Gastrocnemius medialis (tissue), 4 donors: ENCODE measurements at places on chromosomes 2 and 18.

DNA sequence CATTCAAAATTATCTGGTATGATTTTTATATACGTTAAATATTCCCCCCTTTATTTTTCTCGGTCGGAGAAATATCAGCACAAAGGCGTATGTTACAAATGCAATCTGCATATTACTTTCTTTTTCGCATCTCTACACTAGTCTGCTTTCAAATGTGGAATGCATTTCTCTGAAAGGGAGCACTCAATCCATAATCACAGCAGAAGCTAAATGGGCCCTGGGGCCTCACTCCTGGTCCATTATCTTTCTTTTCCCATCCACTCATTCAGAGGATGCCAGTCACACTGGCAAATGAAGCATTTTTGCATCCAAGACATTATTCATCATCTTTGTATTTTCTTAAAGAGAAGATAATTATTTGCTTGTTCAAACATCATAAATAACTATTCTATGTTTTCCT lies 295.2 kb upstream of the LRP1B start:
- DNase-seq: no peak

GRCh38 chr2:168723275-168723899 lies 79.0 kb upstream of the NOSTRIN start:
- no peak for DNase-seq

DNA sequence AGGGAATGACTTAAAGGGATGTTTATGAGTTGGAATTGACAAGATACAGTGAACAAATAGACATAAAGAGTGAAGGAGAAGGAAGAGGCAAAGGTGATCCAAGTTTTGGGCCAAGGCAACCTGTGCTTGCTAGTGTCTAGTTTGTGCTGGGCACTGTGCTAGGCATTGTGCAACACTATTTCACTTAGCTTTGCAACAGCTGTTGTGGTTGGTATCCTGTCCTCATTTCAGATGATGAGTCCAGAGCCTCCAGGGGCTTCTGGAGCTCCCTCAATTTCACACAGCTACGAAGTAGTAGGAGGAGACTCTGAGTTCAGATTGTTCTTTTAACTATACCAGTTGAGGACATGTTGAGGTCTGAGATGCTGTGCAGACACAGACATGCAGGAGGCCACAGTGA lies 18.1 kb upstream of the LOXHD1 start:
- peak; percentile 55 for DNase-seq

GRCh38 chr2:233247116-233247515 lies 4.4 kb upstream of the ATG16L1 start:
- DNase-seq: no peak

DNA sequence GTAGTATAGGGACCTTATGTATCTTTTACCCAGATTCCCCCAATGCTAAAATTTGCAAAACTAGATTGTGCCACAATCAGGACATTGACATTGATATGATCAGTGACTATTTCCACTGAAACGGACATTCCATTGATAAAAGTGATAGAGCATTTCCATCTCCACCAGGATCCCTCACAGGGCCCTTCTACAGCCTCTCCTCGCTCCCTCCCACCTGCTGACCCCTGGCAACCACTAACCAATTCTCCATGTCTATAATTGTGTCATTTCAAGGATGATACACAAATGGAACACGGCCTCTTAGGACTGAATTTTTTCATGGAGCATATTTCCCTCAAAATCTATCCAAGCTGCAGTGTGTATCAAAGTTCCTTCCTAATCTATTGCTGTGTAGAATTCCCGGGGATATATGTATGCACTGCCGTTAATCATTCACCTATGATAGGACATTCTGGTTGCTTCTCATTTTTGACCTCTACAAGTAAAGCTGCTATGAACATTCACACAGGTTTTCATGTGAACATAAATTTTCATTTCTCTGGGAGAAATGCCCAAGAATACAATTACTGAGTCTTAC lies 67.3 kb downstream of the UXS1 start:
- DNase-seq: no peak

GRCh38 chr2:120520454-120520853 lies 174.5 kb downstream of the INHBB start:
- no peak for DNase-seq

DNA sequence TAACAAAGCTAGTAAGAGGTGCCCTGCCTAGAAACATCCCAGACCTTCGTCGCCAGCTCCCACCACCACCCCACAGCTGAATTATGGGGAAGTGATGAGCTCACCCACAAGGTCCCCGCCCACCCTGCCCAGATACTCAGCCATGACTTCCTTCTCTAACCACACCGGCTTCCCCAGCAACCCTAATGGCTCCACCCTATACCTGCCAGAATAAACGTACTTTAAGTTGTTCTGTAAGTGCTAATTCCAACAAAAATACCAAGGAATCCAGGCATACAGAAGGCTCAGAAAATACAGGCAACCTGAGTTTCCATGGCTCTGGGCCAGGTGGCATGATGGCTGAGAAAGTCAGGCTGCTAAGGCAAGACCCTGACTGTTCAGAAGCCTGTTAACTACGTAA lies 39.1 kb downstream of the TMEM163 start:
- no peak for DNase-seq

- no peak for DNase-seq
Observed at GRCh38 chr2:19048593-19049266, 309.7 kb downstream of the OSR1 start.

- DNase-seq: no peak
Observed at GRCh38 chr2:147609301-147609700, 235.5 kb upstream of the ACVR2A start.

DNA sequence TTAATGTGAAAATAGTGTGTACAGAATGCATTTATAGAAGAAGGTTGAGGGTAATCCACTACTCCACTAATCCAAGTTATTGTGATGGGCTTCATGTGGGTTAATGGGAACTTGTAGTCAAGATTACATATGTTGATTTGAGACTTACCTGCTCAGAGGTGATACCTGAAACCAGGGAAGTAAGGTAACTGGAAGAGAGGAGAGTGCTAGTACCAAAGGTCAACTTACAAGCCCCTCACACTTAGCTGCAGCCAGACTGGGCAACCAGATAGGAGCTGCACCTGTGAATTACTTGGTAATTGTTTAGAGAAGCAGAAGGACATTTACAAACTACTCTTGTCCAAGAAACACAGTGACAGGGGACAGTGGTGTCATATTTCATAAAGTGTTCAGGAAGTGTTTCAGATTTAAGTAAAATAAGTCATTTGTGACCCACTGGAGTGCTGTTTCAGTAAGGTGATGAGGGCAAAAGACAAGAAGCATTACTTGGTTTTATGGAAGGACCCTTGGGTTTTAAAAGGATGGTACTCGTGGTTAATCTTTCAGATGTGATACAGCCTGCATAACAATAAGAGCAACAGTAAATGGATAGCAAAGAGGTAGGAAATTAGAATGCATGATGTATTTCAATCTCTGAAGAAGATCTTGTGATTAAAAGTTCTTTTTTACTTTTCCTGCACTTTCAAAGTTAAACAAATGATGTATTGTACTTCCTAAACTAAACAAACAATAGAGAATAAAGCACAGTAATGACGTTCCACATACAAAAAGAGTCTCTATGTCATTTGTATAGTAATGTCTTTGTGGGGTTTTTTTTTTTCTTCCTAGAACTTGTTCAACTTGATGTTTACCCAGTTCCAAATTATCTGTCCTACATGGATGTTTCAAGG lies 189.3 kb downstream of the PHLPP1 start:
- DNase-seq: no peak

DNA sequence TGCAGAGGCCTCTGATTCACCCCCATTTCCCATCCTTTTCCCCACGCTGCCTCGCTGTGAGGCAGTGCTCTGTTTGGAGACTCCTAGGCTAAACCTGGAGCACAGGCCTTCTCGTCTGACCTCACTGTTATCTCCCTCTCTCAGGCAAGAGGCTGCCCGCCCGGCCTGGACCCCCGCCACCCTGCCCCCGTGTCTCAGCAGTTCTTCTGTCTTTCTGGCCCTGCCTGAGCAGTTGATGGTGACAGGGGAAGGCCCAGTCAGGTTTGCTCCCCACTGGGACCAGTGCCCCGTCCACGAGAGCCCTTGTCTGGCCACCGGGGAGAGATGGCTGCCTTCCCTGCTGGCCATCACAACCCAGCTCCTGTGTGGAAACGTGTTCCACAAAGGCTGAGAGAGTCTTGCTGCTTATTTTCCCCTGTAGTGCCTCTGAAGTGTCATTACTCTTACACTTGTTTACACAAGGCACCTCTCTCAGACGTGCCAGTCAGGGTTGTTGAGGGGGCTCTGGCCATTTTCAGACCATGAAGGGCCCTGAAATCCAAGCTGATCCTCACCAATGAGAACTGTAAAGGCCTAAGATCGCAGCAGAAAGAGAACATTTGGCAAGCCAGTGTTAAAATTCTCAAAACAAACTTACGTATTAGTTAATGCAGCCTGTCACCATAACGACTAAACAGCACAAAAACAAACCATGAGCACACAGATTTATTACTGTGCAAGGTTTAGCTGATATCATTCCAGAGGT lies 210.9 kb downstream of the NDUFA10 start:
- peak; percentile 5 for DNase-seq
